ENCODE measurements at places on chromosomes 1 and 21. TPM values are rescaled to one million over a fixed set of nuclear protein-coding genes. Genes with fewer than 3 reads are reported as not detected.
A peak's percentile ranks its signal among the peaks of the same experiment; 100 is the strongest.

Gene GPR89B
- 19.4 TPM for total RNA-seq

Gene DYRK3
- 12.5 TPM for total RNA-seq

Gene TLCD4
- total RNA-seq = 0.89 TPM

DNA sequence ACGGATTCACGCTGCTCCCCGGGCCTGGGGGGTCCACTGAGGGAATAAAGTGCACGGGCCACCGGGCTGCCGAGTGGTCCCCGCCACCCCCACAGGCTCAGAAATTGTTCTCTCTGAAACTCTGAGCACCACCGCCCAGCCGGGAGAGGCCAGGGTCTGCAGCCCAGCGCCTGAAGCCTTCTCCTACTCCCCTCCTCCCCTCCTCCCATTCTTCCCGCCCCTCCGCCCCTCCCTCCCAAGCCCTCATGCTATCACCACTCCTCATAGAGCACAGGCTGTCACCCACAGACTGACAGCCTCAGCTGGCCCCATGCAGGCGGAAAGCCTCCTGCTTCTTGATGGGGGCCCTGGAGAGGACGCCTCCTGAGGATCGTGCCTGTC, 707 bp upstream of the GPR153 start:
- peaks cover 31% of the 10 kb centered on the region for H3K4me1 ChIP-seq
- peak overlapping the region; percentile 86 for H3K4me3 ChIP-seq
- H3K36me3 ChIP-seq = no peaks in the 10 kb centered on the region
- DNase-seq = no peak

Gene TDRD10
- total RNA-seq = not detected

DNA sequence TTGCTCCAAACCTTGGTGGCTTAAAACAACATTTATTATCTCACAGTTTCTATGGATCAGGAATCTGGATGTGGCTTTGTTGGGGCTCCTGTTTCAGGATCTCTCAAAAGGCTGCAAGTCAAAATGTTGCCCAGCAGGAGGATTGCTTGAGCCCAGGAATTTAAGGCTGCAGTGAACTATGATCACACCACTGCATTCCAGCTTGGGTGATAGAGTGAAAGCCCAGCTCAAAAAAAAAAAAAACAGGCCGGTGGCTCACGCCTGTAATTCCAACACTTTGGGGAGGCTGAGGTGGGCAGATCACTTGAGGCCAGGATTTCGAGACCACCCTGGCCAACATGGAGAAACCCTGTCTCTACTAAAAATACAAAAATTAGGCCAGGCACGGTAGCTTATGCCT, 30.0 kb downstream of the BCAS2 start:
- no peaks in the 10 kb centered on the region for H3K36me3 ChIP-seq
- no peak for DNase-seq
- no peaks in the 10 kb centered on the region for H3K27me3 ChIP-seq
- no peaks in the 10 kb centered on the region for H3K4me1 ChIP-seq
- H3K27ac ChIP-seq = no peak overlapping the region

Gene G0S2
- total RNA-seq = 0.37 TPM

DNA sequence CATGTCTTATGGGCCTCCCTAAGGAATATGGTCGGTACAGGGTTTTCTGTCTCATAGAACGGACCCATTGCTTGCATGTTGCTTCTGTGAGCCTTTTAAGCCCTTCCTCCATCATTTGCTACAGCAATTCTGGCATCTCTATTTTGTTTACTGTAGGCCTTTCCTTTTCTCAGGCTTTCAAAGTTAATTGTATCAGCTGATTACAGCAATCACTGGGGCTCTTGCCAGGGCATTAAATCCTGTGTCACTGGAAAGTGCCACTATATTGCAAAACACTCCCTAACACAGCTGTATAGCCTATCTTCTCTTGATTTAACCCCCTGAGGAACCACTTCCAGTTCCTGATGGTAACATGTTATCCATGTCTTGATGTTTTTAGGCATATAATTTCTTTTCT, 156.5 kb downstream of the PDE4B start:
- H3K4me1 ChIP-seq = no peaks in the 10 kb centered on the region
- H3K27ac ChIP-seq = no peak overlapping the region

Gene STIL
- total RNA-seq = 27.0 TPM

DNA sequence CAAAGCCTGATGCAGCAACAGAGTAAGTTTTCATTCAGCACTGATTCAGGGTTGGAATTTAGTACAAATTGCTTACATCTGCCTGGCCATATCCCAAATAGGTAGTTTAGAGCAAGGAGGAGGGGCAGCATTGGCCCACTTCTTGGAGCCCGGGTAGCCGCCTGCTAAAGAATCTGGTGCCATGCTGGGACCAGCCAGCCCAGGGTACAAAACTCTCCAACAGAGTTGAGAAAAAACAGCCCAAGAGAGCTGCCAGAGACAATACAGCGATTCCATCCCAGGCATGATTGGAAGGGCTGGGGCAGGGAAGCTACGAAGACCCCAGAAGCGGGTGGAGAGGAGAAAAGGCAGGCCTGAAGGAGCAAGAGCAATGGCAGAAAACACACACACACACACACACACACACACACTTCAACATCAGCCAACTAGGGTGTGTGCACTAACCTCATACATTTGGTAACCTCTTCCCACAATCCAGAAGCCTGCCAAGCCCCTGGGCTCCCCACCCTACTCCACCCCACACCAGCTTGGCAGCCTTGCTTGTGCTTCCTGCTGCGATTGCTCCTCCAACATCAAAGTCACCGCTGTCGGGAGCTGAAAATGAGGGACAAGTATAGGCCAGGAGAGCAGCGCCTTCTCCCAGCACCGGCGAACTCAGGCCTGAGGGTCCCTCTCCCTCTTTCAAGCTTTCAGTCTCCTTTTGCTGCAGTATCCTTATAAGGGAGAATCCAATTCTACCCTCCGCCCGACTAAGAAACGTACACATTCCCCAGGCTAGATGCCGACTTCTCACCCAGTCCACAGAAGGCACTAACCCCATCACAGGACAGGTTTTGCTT, 1.2 kb downstream of the PIK3C2B start:
- peak; percentile 23 for DNase-seq
- peak overlapping the region; percentile 97 for H3K27ac ChIP-seq
- no peaks in the 10 kb centered on the region for H3K27me3 ChIP-seq
- H3K4me3 ChIP-seq = peak overlapping the region; percentile 98
- H3K36me3 ChIP-seq = no peaks in the 10 kb centered on the region

GRCh38 chr1:237133921-237134320, 91.9 kb downstream of the RYR2 start:
- no peaks in the 10 kb centered on the region for H3K27me3 ChIP-seq
- no peaks in the 10 kb centered on the region for H3K36me3 ChIP-seq
- no peak for DNase-seq
- no peak overlapping the region for H3K4me3 ChIP-seq

DNA sequence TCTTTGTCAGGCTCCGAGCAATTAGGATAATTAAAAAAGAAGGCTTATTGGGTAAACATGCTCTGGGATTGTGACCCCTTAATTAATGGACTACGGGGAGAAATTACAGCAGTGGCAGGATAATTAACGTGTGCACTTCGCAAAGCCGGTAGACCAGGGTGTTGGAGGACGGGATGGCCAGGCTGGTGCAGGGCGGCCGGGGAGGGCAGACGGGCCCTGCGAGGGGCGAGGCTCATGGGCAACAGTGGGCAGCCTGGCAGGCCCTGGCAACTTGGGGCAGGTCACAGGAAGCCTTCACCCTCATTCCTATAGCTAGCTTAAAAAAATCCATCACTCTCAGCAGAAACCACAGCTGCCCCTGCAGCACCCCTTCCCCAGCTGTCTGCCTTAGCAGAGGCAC, 186.2 kb upstream of the ARHGEF16 start:
- H3K36me3 ChIP-seq = no peaks in the 10 kb centered on the region
- H3K27ac ChIP-seq = peak overlapping the region; percentile 62
- H3K27me3 ChIP-seq = peaks cover 45% of the 10 kb centered on the region

Gene ITLN2
- total RNA-seq = not detected

GRCh38 chr1:247111700-247112478, 7.7 kb upstream of the ZNF669 start:
- peaks cover 3% of the 10 kb centered on the region for H3K27me3 ChIP-seq
- H3K4me1 ChIP-seq = peaks cover 10% of the 10 kb centered on the region
- H3K4me3 ChIP-seq = peak overlapping the region; percentile 82
- peaks cover 11% of the 10 kb centered on the region for H3K36me3 ChIP-seq
- H3K27ac ChIP-seq = peak overlapping the region; percentile 92
- DNase-seq = peak; percentile 50

GRCh38 chr1:19391596-19391981, 79.5 kb downstream of the SLC66A1 start:
- DNase-seq = no peak
- peaks cover 32% of the 10 kb centered on the region for H3K4me1 ChIP-seq

Gene C1orf141
- total RNA-seq = not detected

- DNase-seq = no peak
- H3K36me3 ChIP-seq = no peaks in the 10 kb centered on the region
- H3K4me3 ChIP-seq = no peak overlapping the region
- H3K27me3 ChIP-seq = no peaks in the 10 kb centered on the region
Measured at GRCh38 chr1:48246727-48247126, 24.2 kb downstream of the SLC5A9 start.

Gene OR2L13
- not detected for total RNA-seq

Gene KIF1B
- 113 TPM for total RNA-seq

DNA sequence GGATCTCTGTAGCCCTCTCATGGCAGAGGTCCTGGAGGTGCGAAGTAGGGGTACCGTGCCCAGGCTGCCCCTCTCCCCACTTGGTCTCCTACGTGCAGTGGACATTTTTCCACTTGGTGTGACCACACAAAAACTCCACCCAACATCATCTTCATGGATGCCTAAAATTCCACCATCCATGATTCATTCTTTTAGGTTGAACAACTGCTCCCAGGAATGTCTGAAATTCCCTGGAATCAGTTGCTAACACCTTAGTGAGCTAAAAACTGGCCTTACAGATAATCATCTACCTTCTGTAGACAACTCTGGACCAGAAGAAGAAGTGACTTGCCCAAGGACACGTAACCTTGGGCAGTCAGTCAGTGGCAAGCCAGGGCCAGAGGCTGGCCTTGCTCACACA, 32.1 kb upstream of the CLIC4 start:
- no peak for DNase-seq
- no peak overlapping the region for H3K27ac ChIP-seq
- H3K36me3 ChIP-seq = no peaks in the 10 kb centered on the region
- no peaks in the 10 kb centered on the region for H3K27me3 ChIP-seq

Gene HRNR
- not detected for total RNA-seq

- no peaks in the 10 kb centered on the region for H3K36me3 ChIP-seq
- no peaks in the 10 kb centered on the region for H3K4me1 ChIP-seq
- no peak overlapping the region for H3K27ac ChIP-seq
- no peak overlapping the region for H3K4me3 ChIP-seq
Measured at GRCh38 chr21:33390479-33390878, 12.7 kb upstream of the IFNGR2 start.

GRCh38 chr1:162716123-162716522, 74.4 kb upstream of the HSD17B7 start:
- no peak for DNase-seq
- no peaks in the 10 kb centered on the region for H3K27me3 ChIP-seq
- H3K36me3 ChIP-seq = no peaks in the 10 kb centered on the region
- no peak overlapping the region for H3K4me3 ChIP-seq

- no peak overlapping the region for H3K27ac ChIP-seq
- peaks cover 30% of the 10 kb centered on the region for H3K4me1 ChIP-seq
- H3K36me3 ChIP-seq = no peaks in the 10 kb centered on the region
- H3K4me3 ChIP-seq = no peak overlapping the region
- peaks cover 2% of the 10 kb centered on the region for H3K27me3 ChIP-seq
Measured at GRCh38 chr1:32767641-32768040, 49.5 kb downstream of the YARS1 start.

DNA sequence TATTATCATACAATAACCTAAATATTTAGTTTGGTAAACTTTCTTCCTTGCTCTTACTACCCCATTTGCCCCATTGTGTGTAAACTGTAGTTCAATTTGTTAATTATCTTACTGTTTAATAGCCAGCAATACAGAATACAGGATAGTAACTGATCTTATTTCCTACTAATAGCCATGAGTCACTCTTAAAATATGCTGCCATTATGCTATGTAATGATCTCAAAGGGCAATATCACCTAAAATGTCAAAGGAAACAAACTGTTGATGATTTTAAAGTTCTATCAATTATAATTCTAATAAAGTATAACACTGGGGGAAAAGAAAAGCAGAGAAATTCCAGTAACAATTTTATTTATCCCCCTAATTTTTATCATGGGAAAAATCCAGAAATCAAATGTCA, 4.3 kb downstream of the SLC30A1 start:
- no peak overlapping the region for H3K4me3 ChIP-seq
- peaks cover 23% of the 10 kb centered on the region for H3K4me1 ChIP-seq
- no peaks in the 10 kb centered on the region for H3K27me3 ChIP-seq
- H3K36me3 ChIP-seq = no peaks in the 10 kb centered on the region
- DNase-seq = no peak

DNA sequence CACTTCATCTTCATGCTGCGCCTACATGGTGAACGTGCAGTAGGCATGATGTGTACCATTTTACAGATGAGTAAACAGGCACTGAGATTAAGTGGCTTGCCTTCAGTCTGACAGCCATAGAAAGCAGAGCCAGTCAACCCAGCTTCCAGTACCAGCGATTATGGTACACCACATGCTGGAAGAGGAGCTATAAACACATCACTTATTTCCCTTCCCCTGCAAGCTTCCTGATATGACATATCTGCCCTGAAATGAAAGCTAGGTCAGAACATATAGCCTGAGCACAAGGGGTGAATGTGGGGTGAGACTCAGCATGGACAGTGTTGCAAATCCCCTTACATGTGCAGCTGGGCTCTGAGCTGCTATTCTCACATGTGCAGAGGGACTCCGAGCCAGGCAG, 33.8 kb upstream of the IL20 start:
- H3K36me3 ChIP-seq = no peaks in the 10 kb centered on the region
- no peak overlapping the region for H3K27ac ChIP-seq
- no peak overlapping the region for H3K4me3 ChIP-seq
- H3K27me3 ChIP-seq = peaks cover 23% of the 10 kb centered on the region
- H3K4me1 ChIP-seq = no peaks in the 10 kb centered on the region

Gene HCN3
- total RNA-seq = 22.4 TPM

Gene LTN1
- total RNA-seq = 21.2 TPM

DNA sequence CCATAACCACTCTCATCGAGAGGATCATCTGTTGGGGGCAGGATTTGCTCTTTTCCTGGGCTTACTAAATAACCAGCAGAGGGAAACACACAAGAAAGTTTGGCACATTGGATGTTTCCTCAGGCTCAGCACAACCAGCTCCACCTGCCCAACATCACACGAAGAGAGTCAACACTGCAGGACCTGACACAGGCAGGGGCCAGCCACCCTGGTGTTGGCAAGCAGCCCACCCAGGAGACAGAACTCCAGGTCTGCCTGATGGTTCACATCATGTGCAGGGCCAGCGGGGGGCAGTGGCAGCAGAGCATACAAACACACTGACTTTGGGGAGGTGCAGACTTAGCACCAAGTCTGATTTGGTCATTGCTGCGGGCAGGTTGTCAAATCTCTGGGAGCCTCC, 182.3 kb upstream of the GALNT2 start:
- no peak overlapping the region for H3K27ac ChIP-seq
- no peaks in the 10 kb centered on the region for H3K36me3 ChIP-seq
- no peaks in the 10 kb centered on the region for H3K27me3 ChIP-seq
- no peak overlapping the region for H3K4me3 ChIP-seq
- no peaks in the 10 kb centered on the region for H3K4me1 ChIP-seq

GRCh38 chr1:64320470-64320869, 117.0 kb downstream of the UBE2U start:
- H3K4me1 ChIP-seq = no peaks in the 10 kb centered on the region
- H3K27me3 ChIP-seq = no peaks in the 10 kb centered on the region
- no peaks in the 10 kb centered on the region for H3K36me3 ChIP-seq
- no peak for DNase-seq
- peak overlapping the region; percentile 47 for H3K27ac ChIP-seq

GRCh38 chr1:145979746-145980456, 15.4 kb downstream of the POLR3GL start:
- H3K4me3 ChIP-seq = no peak overlapping the region
- DNase-seq = no peak
- peaks cover 12% of the 10 kb centered on the region for H3K4me1 ChIP-seq
- no peak overlapping the region for H3K27ac ChIP-seq
- H3K36me3 ChIP-seq = no peaks in the 10 kb centered on the region
- no peaks in the 10 kb centered on the region for H3K27me3 ChIP-seq

All from neural crest cell (in vitro differentiated cells).